ENCODE measurements at places on chromosomes 4 and X.

GRCh38 chrX:66872771-66873170, 233.9 kb upstream of the EDA2R start:
- ATAC-seq = no peak

DNA sequence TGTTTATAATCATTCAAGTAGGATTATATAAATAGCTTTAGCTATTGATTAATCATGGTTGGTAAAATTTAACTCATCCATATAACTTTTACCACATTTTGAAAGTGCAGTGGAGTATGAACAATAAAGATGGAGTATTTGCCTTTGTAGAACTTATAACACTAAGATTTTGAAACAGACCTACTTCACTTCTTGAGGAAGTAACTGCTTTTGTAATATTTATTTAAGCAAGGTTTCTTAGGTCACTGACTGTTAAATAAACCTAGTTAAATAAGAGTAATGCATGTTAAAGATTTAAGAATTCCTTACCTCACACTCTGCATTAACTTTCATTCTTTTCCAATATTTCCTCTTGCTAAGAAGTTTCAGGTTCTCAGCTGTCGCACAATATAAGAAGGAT, 242.5 kb downstream of the CFAP299 start:
- no peak for ATAC-seq

GRCh38 chr4:120750152-120750525, 172.4 kb downstream of the PRDM5 start:
- no peak for ATAC-seq

GRCh38 chrX:70087857-70088630, 25.8 kb downstream of the OTUD6A start:
- ATAC-seq = no peak

- ATAC-seq = no peak
Observed at GRCh38 chr4:21248331-21248730, 548.1 kb downstream of the PACRGL start.

GRCh38 chrX:148856505-148856904, 356.1 kb downstream of the AFF2 start:
- no peak for ATAC-seq

- ATAC-seq = no peak
Observed at GRCh38 chrX:153933748-153934147, 1.1 kb downstream of the NAA10 start.

GRCh38 chrX:11254417-11255109, 38.6 kb upstream of the AMELX start:
- ATAC-seq = no peak

All from motor neuron (in vitro differentiated cells).